Activated T-helper 1 cell treated with Interleukin-2 at 50 U/mL for 16 hours (primary cell): ENCODE measurements at places on chromosomes 7 and 10.

DNA sequence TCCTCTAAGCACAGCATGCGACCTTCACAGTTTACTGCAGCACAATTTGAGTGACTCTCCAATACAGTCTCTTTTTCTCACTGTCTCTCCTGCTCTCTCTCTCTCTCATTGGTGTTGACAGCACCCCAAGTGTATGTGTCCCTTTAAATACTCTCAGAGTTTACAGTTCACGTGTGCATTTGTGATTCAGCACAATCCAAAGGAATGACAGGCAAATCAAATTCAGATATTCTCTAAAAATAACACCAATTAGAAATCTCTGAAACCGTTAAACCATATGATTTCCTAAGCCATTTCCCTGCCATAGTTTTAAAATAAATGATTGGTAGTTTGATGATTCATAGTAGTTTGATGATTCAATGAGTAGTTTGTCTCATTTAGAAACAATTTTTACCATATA is 104.0 kb upstream of the GAD2 start:
- DNase-seq, result no peak

- DNase-seq, result no peak
These were observed 7.4 kb upstream of the CYCS start for GRCh38 chr7:25132430-25132829.

DNA sequence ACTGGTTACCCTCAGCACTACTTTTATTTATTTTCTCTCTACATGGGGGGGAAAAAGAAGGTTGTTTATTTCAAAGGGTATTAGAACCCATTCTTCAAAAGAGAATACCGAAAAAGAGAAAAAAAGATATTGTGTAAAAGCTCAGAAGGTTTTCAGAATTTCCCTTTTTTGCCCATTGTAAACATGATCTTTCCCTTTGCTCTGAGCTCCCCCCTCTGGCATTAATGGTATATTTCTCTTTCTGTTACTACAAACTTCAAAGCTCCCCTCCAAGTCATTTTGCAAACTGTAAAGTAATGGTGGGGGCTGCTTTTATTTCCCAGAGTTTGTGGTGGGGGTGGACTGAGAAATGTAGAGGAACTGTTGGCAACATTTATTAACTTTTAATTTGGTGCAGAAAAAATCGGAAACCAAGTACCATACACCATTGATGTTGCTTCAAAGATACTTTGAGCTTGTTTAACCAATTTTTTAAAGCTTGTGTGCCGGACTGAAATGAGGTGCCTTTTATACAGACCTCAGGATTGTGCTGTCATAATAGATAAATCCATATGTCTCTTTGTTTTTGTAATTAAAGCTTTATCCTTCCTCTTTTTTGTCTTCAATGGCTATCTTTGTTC is 181.5 kb downstream of the EXOC4 start:
- no peak for DNase-seq

- DNase-seq, result no peak
These were observed 83.3 kb downstream of the PAX2 start for GRCh38 chr10:100828738-100829096.

DNA sequence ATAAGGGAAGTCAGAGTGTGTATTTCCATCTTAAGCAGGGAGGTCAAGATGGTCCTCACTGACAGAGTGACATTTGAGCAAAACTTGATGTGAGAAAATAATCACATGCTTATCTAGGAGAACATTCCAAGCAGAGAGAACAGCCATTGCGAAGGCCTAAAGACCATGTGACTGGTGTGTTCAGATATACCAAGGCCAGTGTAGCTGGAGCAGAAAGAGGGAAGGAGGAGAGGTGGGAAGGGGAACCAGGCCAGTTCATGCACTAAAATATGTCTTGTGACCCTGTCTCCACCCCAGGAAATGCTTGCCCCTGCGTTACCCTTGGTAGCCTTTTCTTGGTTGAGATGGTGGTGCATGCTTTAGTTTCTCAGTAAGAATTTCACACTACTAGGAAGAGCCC is 77.4 kb downstream of the CACNB2 start:
- DNase-seq, result no peak

DNA sequence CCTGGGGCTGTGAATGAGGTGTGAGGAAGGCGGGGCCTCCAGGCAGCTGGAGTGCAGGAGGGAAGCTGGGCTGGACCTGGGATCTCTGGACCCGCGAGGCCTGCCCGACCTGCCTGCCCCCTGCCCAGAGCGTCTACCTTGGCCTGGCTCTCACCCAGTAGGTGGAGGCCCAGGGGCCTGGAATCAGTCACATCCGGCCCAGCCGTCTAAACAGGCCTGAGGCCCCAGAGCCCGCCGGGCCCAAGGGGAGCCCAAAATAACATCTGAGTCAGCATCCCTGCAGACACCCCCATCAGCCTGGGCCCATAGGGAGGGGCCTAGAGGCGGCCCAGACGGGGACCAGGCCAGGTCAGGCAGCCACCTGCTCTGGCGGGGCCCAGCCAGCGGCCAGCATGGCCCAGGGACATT is 15.1 kb upstream of the ELN start:
- no peak for DNase-seq

GRCh38 chr10:17209302-17209701 is 7.8 kb upstream of the TRDMT1 start:
- DNase-seq, result no peak
